ENCODE measurements at places on chromosomes 3 and 15.
A peak's percentile ranks its signal among the peaks of the same experiment; 100 is the strongest.

DNA sequence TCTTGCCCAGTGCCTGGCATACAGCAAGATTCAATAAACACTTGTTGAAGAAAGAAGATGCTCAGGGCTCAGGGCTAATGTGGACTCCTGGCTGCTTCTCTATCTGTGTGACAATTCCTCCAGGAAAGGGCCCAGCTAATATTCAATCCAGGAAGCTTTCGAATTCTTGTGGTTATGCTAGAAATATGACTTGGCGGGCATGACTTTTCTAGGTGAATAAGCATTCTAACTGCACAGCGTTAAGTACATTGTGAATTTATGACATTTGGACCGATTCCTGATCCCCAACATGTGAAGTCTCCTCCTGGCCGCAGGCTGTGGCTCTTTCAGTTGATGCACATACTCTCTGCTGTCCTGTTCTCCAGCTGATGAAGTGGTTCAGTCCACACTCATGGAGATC, 117.0 kb downstream of the IMPG2 start:
- no peak for DNase-seq

GRCh38 chr3:149480326-149481017, 6.0 kb downstream of the TM4SF4 start:
- DNase-seq, result peak; percentile 66

- DNase-seq, result no peak
These were observed 355.1 kb downstream of the GBE1 start for GRCh38 chr3:81406318-81406717.

GRCh38 chr3:175434561-175434960, 575.4 kb downstream of the NAALADL2 start:
- no peak for DNase-seq

- DNase-seq, result no peak
These were observed 21.9 kb downstream of the ATOSA start for GRCh38 chr15:52657338-52657737.

DNA sequence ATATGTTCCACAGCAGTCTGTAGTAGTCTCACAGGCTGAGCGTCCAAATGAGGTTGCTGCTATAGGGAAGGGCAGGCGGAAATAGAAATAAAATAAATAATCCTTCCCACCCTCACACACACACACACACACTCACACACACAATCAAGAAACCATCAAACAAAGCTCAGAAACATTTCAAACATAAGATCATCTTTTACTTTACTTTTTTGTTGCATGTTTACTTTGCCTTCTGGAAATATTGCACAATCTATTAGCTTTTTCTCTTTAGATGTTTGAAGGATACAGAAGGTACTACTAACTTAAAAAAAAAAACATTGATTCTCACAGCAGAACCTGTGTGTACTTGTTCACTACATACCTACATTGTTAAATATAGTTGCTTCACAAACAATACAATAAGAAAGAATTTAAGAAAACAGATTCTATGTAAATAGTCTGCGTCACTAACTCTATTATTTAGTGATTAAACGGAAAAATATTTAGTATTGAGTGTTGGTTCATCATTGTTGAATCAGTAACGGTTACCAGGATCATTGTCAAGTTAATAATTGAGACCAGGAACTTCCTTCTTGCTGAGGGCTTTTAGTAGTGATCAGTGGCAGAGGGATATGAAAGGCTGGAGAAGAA, 20.5 kb downstream of the ALCAM start:
- no peak for DNase-seq

GRCh38 chr15:86797135-86797534, 717.5 kb downstream of the AGBL1 start:
- no peak for DNase-seq

- DNase-seq, result no peak
These were observed 21.4 kb upstream of the PIAS1 start for GRCh38 chr15:68032672-68033071.

DNA sequence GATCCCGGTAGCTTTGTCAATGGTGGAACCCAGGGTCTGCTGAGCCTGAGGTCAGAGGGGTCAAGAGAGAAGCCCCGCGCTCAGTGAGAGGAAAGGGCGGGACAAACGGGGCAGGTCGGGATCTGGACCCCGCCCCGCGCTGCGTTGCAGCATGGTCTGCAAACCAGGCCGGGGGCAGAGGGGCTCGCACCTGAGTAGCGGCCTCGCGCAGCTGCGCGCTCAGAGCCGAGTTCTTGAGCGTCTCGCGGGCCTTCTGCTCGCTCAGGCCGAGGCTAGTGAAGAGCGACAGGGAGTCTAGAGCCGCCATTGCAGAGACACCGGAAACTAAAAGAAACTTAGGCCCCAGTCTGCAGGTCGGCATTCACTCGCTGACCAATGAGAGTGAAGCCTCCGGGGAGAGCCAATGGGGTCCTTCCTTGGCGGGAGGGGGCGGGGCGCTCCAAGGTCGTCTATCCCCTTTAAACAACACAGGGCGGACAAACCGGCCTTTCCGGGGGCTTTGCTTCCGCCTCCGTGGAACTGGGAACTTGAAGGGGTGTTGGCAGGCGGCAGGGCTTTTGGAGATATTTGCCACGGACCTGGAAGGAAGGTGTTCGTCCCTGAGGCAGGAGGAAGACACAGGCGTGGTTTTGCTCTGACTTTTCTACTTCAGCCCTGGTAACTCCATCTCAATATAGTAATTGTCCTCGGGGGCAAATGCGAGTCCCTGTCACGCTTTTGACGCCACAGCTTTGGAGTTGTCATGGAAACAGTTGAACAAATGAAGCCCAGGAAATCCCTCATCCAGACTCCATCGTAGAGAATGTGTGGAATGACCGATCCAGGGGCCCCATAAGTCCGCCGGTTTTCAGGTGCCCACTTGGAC, at the start of gene QARS1:
Gene QARS1 (minus strand): TSS at position 331 of the 865 bp plus-strand sequence. CDS start 24 bp downstream, at position 307.
- DNase-seq, result peak; percentile 33

DNA sequence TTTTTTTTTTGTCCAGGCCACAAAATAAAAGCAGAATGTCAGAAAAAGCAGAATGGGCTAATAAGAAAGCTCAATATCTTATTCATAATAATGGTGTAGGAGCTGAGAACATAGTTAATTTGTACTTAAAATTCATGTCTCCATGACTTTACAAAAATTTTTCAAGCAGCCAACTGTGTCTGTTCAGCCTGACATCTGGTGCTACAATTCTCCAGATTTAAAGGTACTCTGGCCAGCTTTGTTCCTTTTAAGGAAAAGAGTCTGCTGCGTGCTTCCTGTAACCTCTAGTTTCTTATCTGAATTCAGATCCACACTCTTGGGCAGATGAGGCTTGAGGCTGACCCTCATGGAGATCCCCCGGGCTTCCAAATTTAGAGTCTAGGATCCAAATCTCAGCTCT, 8.7 kb upstream of the RFX7 start:
- no peak for DNase-seq

DNA sequence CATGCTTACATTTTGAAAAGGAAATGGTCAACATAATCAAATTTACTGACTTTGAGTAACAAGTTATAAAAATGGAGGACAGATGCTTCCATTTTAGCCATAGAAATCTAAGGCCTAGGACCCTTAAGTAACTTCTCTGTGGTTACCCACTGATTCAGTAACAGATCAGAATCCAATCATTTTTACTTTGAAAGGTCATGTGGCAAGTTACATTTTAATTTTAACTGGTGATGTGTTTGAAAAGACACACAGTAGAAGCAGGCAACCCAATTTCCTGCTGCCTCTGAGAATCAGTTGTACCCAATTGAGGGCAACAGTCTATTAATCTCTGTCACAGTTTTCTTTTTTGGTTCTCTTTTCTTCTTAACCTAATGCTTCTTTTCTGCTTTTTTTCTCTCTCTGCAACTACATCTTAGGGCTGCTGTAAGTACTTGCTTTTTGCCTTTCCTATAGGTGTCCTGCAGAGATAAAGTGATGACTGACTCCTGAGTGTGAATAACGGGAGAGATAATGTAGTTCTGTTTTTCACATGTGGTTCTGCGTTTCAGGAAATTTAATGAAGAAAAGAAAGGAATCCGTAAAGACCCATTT, 3.3 kb downstream of the ZWILCH start:
- no peak for DNase-seq

DNA sequence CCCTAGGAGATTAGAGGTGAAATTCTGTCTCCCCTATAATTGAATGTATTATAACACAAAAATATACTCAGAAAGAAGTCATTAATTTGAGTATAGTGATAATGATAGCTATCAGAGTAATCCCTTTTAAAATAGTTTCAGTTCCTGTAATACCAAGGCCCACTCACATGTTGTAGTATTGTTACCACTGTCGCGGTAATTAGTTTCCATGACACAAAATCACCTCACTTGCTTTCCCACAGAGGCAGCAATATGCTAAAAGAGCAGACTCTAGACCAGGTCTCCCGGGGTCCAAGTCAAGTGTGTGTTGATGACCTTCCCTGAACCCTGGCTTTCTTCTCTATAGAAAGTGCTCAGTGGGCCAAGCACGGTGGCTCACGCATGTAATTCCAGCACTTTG, 39.5 kb upstream of the NSMCE3 start:
- DNase-seq, result no peak

- DNase-seq, result no peak
These were observed 111.0 kb downstream of the MECOM start for GRCh38 chr3:169552533-169552932.

Data from NCI-H2081 treated with DMSO at 0.1 percent for 48 hours (cell line).